ENCODE measurements at places on chromosomes 16 and 17.
A peak's percentile ranks its signal among the peaks of the same experiment; 100 is the strongest.

GRCh38 chr16:79836144-79836543 lies 235.6 kb upstream of the MAF start:
- DNase-seq: no peak

DNA sequence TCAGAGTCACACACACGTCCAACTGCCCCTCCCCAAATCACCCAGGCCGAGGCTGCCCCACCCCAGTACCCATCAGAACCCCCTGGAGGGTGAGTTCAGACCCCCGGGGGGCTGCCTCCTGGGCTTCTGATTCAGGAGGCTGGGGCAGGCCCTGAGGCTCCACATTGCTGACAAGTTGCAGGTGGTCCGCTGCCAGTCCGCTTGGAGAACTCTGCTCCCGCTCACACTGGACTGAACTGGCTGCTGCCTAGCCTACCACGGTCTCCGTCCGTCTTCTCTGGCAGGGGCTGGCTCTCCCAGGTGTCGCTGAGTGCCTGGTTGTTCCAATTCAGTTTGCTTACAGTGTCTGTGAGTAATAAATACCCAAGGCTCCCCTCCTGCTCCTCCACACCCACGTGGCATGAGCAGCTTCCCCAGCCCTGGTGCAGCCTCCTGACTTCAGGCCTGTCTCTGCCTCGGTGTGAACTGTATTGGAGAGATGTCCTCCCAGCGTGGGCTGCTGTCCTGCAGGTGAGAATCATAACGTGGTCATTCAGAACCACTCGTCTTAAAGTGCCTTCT lies 163.4 kb downstream of the LAT start:
- DNase-seq: no peak

GRCh38 chr16:51388516-51388951 lies 237.5 kb upstream of the SALL1 start:
- no peak for DNase-seq

GRCh38 chr16:652454-653305 lies 3.5 kb downstream of the WDR90 start:
- no peak for DNase-seq

DNA sequence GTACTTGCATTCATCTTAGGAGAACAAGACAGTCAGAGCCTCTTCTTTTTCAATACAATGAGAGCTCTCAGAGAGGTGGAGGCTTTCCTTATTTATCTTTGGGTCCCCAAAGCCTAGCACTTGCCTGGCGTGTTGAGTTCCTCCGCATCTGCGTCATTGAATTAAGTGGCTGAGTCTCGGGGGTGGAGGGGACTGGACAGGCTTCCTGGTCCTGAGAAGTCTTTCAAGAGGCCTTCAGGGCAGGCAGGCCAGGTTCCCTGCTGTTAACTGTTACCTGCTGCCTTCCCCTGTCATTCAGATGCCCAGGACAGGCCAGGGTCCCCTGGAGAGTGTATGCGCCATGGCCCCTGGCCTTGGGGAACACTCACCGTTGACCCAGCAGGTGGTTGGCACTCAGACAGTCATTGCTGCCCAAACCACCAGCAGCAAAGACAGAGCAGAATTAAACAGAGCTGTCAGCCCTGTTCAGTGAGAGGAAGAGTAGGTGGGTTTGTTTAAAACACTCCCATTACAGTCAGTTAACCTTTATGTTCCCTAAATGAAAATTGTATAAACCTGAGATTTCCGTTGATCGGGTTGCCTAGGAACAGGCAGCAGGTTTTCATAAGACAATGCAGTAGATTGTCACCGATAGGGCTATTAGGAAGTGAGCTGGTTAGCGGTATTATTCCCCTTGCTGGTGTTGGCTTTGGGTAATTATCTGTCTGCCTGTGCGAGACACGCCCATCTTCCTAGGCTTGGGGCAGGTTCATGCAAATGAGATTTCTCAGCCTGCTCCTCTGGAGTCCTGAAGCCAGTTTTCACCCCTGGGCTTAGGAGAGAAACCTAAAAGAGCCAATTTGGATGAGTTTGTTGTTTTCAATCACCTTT lies 132.7 kb downstream of the CCDC182 start:
- peak; percentile 98 for DNase-seq

GRCh38 chr16:57341062-57341440 lies 17.5 kb upstream of the CCL22 start:
- DNase-seq: no peak

GRCh38 chr17:19539841-19540311 lies 6.2 kb downstream of the SLC47A1 start:
- no peak for DNase-seq

GRCh38 chr17:40415390-40415789 lies 2.3 kb downstream of the TOP2A start:
- DNase-seq: no peak

DNA sequence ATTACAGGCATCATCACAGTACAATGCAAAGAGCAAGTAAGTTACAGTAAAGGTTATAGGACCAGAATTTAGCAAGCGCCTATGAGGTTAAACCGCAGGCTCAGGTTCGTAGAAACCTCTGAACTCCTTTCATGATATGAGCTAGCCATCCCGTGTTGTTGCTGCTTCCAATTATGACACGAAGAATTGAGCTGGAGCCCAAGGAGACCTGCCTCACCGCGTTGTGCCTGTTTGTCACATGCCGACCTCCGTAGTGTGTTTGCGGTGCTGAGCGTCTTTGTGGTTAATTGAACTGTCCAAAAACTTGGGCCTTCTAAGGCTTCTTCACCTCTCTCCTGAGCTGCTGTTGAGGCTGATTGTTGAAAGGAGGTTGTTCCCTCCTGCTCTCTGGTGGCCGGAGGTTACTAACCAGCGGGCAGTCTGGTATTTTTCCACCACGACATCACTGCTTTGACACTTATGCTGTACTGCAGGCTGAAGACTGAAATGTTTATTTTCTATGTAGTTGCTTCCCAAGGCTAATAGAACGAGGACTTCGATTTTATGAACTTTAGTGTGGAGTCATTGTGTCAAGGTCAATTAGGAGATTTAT lies 67.5 kb downstream of the SEC14L1 start:
- DNase-seq: no peak

DNA sequence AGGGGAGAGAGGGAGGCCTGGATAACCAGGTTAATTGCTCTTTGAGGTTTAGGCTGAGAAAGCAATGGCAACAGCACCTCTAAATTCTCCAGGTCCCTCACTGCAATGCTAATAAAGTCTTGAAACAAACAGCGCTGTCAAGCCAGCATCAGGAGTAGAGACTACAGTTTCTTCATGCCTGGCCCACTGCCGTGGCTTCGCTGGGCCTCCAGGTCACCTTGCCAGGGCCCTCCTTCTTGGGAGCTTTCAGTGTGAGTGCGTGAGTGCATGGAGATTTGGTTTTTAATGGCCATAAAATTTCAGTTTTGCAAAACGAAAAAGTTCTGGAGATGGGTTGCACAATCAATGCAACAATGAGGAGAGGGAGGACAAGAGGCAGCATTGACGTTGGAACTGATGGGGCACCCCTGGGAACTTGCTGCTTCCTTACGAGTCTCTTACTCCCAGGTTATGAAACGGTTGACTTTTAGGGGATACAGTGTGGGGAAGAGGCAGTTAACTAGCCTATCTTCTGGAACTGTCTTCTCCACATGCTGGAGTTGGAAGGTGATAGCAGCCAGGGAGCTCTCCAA lies 229.4 kb downstream of the XYLT1 start:
- no peak for DNase-seq

DNA sequence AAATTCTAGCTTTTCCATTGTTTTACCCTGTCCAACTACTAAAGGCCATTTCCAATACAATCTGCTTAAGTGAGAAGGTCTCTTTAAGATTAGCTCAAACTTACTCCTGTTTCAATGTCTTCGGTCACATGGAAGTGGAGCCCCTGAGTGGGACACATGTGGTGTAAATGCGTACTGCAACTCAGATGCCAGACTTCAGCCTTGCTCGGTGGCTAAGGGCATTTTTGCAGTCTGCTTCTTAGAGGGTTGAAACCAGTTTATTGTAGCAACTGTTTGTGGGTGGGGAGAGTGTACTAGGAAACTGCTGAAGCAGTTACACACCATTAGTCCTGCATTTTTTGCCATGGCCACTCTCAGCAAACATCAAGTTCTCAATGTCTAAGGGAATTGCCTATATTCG lies 140.6 kb downstream of the PARN start:
- peak; percentile 26 for DNase-seq

GRCh38 chr17:52027620-52028295 lies 130.8 kb downstream of the CA10 start:
- DNase-seq: no peak

- DNase-seq: no peak
These were observed 64.5 kb upstream of the HSBP1 start for GRCh38 chr16:83743241-83743640.

DNA sequence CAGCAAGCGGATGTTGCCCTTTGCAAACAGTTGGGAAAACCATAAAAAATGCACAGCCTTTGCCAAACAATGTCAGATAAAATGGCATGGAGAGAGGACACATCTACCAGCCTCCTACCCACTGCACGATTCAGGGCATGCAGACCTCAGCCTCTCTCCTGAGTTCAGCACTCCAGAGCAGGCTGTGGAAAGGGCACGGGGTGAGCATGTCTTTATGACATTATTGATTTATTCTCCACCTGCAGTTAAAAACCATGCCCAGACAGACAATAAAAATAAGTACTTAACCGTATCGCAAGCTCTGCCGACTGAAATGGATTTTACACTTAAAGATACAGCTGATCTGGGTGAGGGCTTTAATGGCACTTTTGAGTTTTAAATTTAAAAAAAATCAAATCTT lies 127.1 kb downstream of the MAF start:
- no peak for DNase-seq

DNA sequence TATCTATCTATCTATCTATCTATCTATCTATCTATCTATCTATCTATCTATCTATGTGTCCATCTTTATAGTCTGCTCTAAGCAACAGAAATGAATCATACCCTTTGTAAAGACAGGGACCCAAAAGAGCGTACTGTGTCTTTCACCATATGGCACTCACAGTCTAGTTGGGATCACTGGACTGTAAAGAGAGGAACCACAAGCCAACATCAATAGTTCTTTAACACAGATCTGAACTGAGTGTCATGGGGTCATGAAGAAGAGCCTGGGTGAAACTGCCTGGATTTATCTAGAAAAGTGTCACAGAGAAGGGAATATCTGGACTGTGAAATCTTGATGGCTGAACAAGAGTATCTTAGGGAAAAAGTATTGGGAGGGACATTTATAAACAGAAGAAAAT lies 619.1 kb upstream of the SOX9 start:
- DNase-seq: no peak

DNA sequence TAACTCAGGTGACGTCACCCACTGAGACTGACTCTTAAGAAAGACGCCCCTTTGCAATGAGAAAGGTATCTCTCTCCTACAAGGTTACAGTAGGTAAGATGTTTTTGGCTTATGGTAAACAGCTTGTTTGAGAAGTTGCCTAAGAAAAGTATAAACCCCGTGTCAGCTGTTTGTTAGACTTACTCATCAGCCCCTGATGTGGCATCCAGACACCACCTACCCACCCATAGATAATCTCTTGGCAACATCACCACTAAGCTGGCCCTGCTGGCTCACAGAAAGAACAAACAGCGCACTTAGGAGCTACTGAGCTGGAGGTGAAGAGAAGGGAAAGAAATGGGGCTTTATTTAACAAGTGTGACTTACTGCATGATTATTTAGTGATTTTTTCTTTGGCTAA lies 121.0 kb downstream of the PARN start:
- DNase-seq: no peak

DNA sequence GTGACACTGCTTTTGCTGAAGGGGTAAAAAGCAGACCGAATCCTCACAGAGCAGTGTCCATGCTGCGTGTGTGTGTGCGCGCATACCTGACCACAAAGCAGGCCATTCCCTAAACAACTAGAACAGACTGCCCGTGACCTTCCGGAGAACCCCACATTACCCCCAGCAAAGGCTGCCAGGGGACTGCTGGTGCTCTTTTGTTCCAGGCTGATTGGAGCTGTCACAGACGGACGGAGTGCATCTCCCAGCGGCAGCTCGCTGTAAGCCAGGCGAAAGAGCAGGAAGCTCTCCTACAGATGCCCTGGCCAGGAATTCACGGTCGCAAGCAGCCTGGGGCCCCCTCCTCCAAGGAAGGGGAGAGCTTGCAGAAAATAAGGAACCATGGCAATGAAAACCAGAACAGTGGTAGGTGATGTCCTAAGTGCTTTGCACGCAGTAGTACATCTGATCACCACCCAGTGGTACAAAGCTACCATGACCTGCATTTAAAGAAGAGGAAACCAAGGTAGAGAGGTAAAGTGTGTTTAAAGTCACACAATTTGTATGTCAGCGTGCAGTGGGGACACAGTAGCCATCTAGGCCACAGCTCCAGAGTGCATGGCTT lies 153.4 kb upstream of the DYNLRB2 start:
- no peak for DNase-seq

- no peak for DNase-seq
These were observed 121.4 kb upstream of the CDH5 start for GRCh38 chr16:66245072-66245471.

DNA sequence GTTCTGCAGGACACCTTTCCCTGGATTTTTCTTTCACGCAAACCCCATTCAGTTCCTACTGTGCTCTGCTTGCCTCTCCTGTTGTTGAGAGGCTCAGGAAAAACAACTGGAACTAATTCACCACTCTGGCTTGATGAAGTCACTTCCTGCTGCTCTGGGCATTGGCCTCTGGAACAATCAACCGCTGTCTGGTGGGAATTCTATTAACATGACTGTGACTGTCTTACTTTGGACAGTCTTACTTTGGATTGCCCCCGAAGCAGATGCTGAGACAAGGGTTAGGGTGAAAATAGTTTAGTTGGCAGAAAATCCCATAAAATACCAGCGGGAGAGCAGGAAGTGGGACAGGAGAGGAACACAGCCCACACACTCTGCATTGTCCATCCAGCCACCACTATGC lies 90.0 kb upstream of the HSBP1 start:
- DNase-seq: no peak

DNA sequence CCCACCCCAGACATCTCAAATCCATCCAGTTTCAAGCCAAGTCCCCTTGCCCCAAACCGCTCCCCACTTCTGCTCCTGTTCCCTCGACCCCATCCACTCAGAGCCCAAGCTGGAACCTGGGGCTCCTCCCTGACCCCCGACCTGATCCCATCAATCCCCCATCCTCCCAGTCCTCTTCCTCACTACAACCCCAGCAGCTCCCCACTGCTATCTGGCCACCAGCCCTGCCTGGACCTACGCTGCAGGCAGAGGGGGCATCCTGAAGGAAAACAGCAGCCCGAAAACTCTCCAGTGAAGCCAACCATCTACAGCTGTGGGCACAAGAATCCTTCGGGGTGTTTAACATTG lies 3.9 kb downstream of the FDXR start:
- DNase-seq: no peak

- no peak for DNase-seq
These were observed 26.3 kb downstream of the ZNF750 start for GRCh38 chr17:82813299-82814051.

Data from NCI-H526 (cell line).